Activated CD4-positive, alpha-beta T cell treated with anti-CD3 and anti-CD28 coated beads, Interleukin-2, amount 10 ng/mL, durations not matched to agents 24 days and 14 days (primary cell): ENCODE measurements at places on chromosomes 5 and 9.

DNA sequence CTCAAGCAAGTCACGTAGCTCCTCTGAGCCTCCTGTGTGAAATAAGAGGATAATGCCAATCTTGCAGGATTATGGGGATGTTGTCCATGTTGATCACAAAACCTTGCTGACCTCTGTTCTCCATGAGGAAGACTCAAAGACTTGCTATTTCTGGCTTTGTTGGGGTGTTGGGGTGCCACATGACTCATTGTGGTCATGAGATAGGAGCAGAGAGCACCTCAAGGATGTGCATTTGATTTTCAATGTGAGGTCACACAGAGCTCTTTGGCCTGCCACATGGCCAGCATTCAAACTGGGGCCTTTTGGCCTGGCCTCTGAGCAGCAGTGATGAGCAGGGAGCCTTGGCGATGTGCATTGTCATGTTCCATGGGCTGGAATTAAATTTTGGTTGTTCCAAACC, 380.3 kb downstream of the GADD45G start:
- H3K27me3 ChIP-seq = peaks cover 7% of the 10 kb centered on the region
- H3K27ac ChIP-seq = peak overlapping the region; percentile 90
- DNase-seq = peak; percentile 64
- H3K4me3 ChIP-seq = peak overlapping the region; percentile 65
- peaks cover 50% of the 10 kb centered on the region for H3K4me1 ChIP-seq

- peaks cover 26% of the 10 kb centered on the region for H3K27me3 ChIP-seq
- H3K36me3 ChIP-seq = no peaks in the 10 kb centered on the region
- DNase-seq = no peak
- no peak overlapping the region for H3K27ac ChIP-seq
- no peak overlapping the region for H3K4me3 ChIP-seq
These were observed 26.6 kb downstream of the PALM2AKAP2 start for GRCh38 chr9:109806506-109807115.

GRCh38 chr5:38892363-38892762, 46.6 kb downstream of the OSMR start:
- DNase-seq = no peak
- H3K4me3 ChIP-seq = no peak overlapping the region
- H3K36me3 ChIP-seq = no peaks in the 10 kb centered on the region
- H3K27me3 ChIP-seq = peaks cover 25% of the 10 kb centered on the region
- H3K27ac ChIP-seq = no peak overlapping the region

- H3K4me3 ChIP-seq = peak overlapping the region; percentile 7
- H3K4me1 ChIP-seq = peaks cover 57% of the 10 kb centered on the region
- peaks cover 13% of the 10 kb centered on the region for H3K27me3 ChIP-seq
- no peak for DNase-seq
These were observed 135.4 kb downstream of the UGCG start for GRCh38 chr9:112032009-112032408.

DNA sequence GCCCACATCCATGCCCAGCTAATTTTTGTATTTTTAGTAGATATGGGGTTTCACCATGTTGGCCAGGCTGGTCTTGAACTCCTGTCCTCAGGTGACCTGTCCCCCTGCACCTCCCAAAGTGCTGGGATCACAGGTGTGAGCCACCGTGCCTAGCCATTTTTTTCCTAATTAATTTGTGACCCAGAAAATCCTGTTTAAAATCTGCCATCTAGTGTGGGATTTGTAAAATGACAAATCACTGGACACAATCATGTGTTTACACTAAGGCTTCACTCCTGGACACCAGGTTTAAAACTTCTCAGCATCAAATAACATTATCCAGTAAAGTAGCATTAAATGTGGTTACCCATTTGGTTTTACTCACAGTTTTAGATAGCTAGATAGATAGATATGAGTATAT, 18.6 kb upstream of the KDM4C start:
- DNase-seq = no peak
- no peak overlapping the region for H3K27ac ChIP-seq
- H3K36me3 ChIP-seq = no peaks in the 10 kb centered on the region
- H3K4me1 ChIP-seq = no peaks in the 10 kb centered on the region
- H3K27me3 ChIP-seq = no peaks in the 10 kb centered on the region

DNA sequence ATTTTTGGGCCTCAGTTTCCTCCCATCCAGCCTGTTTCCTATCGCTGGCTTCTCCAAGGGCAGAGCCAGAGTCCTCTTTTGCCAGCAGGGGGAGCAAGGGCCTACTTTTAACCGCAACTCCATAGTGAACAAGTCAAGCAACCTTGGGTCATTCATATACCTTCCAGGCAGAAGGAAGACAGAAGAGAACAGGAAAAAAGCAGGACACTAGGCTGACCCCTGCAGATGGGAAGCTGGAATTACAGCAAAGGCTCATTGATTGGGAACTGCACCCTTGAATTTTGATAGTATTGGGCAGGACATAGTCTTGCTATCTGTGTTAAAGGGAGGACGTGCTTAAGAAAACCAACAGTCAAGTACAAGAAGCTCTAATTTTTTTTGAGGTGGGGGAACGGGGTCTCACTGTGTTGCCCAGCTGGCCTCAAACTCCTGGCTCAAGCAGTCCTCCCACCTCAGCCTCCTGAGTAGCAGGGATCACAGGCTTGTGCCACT, 30.1 kb downstream of the QRFP start:
- H3K4me1 ChIP-seq = no peaks in the 10 kb centered on the region
- H3K36me3 ChIP-seq = no peaks in the 10 kb centered on the region
- H3K27ac ChIP-seq = no peak overlapping the region
- DNase-seq = peak; percentile 86

DNA sequence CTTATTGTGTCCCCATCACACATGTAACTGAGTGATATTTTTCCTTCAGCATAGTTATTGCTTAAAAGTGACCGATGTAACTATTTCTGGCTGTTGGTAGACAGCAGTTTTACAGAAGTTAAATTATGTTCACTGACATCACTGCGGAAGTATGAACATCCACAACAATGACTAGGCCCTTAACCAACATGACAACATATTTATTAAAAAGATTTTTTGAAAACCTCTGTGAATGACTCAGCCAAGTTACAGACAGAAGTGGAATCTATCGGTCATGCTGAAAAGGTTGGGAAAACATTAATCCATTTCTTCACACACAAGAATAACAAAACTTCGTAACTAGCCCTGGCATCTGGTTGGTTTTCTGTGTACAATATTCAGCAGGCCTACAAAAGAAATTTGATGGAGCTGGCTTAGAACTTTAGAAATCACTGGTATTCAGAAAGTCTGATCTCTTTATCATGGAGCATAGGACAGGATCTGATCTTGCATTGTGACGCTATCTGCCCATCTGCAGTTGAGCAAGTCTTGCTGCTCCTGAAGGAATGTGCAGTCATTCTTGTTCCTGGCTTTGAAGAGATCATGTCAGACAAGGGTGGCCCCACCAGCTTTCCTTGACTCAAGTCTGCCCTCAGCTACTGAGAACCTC, 6.5 kb downstream of the GLIS3 start:
- peaks cover 50% of the 10 kb centered on the region for H3K27me3 ChIP-seq
- DNase-seq = no peak
- H3K4me1 ChIP-seq = peaks cover 19% of the 10 kb centered on the region
- no peak overlapping the region for H3K4me3 ChIP-seq
- H3K27ac ChIP-seq = no peak overlapping the region

- no peak overlapping the region for H3K27ac ChIP-seq
- no peak for DNase-seq
- peaks cover under 1% of the 10 kb centered on the region for H3K4me1 ChIP-seq
- no peak overlapping the region for H3K4me3 ChIP-seq
- H3K36me3 ChIP-seq = no peaks in the 10 kb centered on the region
These were observed 422.3 kb upstream of the ADAMTSL1 start for GRCh38 chr9:18051638-18052037.
